Stimulated activated CD4-positive, alpha-beta T cell treated with anti-CD3 and anti-CD28 coated beads, Interleukin-12 subunit alpha, Interleukin-12 subunit beta, amount 100 ng/mL, for 4 hours (primary cell): ENCODE measurements at places on chromosomes 3 and 15.

- no peak for DNase-seq
Measured at GRCh38 chr3:121545049-121545573, 677 bp downstream of the POLQ start.

DNA sequence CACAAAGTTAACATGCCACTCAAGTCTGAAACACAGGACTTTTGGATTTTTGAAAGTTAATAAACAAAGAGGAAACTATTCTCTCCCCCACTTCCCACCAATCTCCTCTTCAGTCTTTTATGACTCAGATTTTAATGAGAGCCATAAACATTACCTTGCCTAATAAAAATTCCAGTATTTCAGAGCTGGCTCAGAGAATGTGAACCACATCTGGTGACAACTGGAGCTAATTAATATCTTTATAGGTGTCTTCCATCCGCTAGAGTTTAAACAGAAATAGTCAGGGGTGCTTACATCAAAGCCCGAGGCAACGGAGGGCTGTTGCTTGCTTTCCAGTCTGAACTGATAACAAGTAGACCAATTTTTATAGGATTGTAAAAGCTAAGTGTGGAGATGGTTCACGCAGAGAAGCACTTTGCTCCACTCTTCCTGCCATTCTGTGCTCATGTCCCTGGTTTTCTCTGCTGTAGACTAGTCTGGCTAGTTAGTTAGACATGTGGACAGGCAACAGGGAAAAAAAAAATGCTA, 363.6 kb downstream of the NR2F2 start:
- no peak for DNase-seq

GRCh38 chr3:154684021-154684420, 254.0 kb upstream of the GPR149 start:
- no peak for DNase-seq

DNA sequence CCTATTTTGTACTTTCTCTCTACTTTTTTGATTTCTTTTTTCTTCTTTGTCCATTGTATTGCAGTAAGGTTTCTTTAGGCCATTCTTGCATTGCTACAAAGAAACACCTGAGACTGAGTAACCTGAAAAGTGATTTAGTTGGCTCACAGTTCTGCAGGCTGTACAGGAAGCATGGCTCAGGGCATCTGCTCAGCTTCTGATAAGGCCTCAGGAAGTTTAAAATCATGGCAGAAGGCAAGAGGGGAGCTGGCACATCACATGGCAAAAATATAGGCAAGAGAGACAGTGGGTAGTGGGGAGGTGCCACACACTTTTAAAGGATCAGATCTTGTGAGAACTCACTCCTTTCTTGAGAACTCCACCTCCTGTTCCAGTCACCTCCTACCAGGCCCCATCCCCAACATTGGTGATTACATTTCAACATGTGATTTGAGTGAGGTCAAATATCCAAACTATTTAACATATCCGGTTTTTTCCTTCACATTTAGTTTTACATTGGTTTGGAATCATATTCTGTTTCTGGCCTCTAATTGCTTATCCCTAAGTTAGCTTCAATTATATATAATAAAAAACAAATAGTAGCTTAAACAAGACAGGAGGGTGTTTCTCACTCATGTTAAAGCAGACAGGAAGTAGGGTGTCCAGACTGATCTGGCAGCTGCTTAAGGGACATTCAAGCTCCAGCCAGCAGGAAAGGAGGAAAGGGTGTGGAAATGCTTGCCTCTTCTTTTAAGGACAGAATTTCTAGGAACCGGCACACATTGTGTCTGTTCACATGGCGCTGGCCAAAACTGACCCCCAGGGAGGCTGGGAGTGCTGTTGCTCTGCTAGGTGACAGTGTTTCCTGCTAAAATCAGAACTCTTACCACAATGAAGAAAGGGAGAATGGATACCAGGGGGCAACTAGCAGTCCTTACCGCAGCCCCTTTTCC, 28.8 kb upstream of the SKOR1 start:
- no peak for DNase-seq

- no peak for DNase-seq
Measured at GRCh38 chr15:71957026-71957425, 146.7 kb downstream of the NR2E3 start.

DNA sequence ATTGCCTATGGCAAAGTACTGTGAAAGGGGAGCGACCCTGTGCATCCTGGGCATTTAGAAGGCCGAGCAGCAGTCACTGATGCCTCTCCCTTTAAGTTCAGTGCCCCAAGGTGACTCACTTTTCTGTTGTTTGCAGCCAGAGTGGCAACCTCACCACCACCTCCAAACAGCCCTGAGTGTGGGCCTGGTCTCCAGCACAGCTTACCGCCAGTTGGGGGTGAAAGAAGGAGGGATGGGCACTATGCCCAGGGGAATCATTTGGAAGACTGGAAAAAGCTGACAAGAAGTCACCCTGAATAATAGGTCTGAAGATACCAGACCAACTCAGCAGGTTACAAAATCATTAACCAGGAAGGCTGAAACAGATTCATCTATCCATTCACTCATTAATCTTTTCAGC, 571.8 kb downstream of the EPHB1 start:
- no peak for DNase-seq

DNA sequence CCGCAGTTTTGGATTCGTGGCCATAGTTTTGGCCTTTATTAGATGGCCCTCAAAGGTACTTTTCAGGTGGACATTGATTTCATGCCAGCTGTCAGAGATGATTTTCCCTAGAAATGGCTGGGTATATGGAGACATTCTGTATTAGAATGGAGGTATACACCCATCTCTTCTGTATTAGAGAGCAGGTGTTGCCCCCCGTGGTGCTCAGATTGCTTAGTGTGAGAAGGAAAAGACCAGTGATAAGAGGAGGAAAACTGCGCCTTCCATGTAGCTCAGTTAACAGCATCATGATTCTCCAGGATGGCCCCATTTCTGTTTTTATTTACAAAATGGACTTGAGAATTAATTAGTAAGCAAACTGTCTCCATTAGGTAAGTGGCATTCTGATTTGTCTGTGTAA, 145.9 kb downstream of the IGF1R start:
- DNase-seq, result no peak

DNA sequence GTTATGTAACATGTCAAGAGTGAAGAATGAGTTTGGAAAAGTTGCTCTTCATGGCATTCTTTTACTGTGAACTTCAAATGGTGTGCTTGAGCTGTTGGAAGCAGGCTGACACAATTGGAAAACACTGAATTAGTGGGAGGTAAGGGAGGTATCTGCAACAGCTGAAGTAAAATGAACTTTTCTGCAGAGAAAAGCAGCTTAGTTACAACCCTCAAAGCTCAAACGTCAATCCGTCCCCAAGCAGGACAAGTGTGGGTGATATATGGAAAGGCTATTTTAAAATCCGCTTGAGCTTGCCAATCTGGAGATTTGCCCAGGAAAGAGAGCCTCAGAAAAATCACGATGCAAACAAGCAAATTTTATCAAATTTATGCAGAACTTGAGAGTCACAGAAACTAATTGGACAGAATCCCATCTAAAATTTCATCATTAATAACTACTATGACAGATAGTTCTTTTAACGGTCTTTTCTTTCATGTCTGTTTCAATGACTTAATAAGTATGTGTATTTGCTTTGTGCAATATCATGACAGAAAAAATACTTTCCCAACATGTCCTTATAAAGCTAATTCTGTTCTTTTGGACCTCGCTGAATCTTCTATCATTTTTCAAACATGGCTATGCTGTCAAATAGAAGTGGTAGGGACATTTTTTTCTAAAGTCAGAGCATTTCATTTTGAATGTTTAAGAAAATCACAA, 266.6 kb upstream of the SLITRK3 start:
- no peak for DNase-seq

DNA sequence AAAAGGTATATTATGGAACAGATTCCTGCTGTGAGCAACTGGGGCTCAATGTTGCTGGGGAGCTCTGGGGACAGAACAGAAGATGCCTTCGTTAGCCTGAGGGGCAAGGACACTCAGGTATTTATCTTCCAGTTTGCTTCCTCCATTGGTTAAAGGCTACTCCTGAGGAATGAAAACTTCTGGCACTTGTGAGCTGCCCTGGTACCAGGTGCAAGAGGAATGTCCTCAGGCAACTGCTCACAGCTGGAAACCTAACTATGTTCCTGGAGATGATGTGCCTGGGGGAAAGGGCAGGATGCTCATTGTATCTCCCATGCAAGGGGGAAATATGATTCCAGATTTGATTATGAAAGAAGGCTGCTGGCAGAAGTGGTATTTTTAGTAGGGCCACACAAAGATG, 54.0 kb upstream of the BBX start:
- DNase-seq, result no peak

DNA sequence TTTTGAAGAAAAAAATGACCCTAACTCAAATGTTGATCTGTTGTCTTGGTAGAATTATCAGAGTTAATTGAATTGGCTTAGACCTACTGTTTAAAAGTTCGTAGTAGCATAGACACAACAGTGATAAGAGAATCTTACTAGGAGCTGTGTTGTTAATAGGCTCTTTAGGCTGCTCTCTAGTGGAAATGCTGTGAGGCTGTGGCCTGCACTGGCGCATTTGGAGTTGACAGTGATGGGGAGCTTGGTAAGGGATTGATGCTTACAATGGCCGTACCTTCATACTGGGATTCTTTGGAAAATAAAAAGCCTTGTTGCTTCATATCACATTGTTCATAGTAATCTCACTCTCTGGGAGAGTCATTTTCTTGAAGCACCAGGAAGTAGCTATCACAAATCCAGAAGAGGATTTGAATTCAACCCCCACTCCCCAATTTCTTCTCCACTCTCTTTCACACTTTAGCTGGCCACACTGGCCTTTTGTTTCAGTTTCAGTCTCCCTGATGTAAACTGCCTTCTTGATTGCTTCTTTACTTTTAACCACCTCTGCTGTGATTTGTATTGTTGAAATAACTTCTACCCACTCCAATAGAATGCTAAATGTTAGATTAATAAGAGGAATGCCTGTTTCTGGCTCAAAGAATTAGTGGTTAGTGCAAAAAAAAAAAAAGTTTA, 56.6 kb downstream of the CEP63 start:
- no peak for DNase-seq

DNA sequence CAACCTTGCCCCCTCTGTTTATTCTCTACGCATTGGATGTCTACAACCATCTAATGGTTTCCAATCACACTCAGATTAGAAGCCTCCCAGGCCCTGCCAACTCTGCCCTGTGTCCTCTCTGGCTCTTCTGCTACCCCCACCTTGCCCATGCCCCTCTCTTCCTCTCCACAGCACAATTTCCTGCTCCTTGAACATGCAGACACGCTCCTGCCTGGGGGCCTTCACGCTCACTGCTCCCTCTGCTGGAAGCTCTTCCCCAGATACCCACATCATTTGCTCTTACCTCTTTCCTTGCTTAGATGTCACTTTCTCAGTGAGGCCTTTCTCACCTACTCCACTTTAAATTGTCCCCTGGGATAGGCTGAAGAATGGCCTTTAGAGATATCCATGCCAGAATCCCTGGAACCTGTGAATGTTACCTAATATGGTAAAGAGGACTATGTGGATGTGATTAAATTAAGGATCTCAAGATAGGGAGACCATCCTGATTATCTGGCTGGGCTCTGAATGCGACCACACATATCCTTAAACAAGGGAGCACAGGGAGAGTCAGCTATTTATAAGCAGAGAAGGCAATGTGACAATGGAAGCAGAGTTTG, 9.9 kb downstream of the KY start:
- DNase-seq, result no peak
